Thoracic aorta (tissue), 2 donors: ENCODE measurements at places on chromosomes 13 and 19.

GRCh38 chr13:29743201-29743786 lies 107.1 kb downstream of the UBL3 start:
- no peak for DNase-seq

GRCh38 chr19:21143854-21144253 lies 2.0 kb downstream of the ZNF431 start:
- DNase-seq: no peak

- no peak for DNase-seq
Observed at GRCh38 chr13:74246487-74246886, 112.3 kb upstream of the KLF12 start.

GRCh38 chr13:97308735-97309429 lies 86.7 kb downstream of the MBNL2 start:
- DNase-seq: no peak
